ENCODE measurements at places on chromosomes 16 and 17.
A peak's percentile ranks its signal among the peaks of the same experiment; 100 is the strongest.

- DNase-seq, result no peak
Measured at GRCh38 chr16:15538507-15538906, 104.1 kb downstream of the BMERB1 start.

DNA sequence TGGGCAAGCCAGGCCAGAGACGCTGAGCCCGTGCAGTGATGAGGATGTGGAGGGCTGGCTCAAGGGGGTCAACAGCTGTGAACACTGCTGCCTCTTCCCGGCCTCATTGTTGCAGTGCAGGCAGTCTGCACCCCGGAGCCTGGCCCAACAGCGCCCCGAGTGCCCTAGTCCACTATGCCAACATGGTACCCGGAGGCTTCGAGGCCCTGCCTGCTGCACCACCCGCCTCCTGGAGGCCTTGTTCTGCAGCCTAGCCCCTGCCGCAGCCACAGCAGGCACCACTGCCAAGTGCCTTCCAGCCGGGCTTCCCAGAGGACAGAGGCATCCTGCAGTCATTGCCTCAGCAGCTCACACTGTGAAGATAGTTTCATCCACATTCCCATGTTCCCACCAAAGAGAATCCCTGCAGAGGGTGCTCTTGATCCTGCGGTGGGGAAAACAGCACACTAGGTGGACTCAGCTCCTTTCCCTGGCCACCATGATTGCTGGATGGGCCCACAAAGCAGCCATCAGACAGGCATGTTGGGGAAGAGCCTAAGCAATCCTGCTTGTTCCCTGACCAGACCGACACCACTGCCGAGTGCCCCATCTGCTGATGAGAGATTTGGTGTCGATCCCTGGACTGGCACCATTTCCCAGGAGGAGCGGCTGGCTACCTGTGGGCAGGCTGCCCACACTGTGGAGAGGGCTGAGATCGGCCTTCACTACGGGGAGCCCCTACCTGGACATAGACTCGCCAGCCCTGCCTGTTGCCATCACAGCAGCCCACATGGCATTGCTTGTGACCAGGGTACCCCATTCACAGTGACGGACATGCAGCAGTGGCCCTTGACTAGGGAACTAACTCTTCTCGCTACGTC is 44.9 kb downstream of the USP22 start:
- no peak for DNase-seq

DNA sequence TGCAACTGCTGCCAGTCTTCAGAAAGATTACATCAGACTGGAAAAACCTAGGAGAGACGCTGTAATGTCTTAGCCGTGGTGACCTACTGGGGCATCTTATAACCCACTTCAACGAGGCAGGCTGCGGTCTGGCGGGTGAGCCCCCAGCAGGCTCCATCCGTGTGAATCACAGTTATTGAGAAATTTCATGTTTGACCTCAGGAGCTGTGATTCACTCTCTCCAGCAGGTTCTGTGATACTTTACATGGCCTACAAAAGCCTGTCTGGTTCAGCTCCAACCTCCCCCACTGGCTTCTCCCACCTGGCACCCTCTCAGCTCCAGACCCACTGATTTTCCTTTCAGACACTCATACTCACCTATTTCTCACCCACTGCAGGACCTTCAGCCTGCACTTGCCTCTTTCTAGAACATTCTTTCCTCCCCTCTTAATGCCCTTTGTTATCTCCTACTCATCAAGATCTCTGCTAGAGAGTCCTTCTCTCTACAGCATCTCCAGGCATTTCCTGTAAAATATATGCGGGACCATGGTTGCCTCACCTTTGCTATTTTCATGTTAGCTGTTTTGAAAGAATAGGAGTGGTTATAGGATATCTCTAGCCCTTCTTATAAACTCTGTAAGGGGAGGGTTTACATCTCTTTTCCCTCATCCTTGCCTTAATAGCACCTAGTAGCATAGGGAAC is 227.9 kb downstream of the MAF start:
- peak; percentile 49 for DNase-seq

GRCh38 chr17:79252886-79253285 is 178.3 kb downstream of the ENGASE start:
- no peak for DNase-seq

DNA sequence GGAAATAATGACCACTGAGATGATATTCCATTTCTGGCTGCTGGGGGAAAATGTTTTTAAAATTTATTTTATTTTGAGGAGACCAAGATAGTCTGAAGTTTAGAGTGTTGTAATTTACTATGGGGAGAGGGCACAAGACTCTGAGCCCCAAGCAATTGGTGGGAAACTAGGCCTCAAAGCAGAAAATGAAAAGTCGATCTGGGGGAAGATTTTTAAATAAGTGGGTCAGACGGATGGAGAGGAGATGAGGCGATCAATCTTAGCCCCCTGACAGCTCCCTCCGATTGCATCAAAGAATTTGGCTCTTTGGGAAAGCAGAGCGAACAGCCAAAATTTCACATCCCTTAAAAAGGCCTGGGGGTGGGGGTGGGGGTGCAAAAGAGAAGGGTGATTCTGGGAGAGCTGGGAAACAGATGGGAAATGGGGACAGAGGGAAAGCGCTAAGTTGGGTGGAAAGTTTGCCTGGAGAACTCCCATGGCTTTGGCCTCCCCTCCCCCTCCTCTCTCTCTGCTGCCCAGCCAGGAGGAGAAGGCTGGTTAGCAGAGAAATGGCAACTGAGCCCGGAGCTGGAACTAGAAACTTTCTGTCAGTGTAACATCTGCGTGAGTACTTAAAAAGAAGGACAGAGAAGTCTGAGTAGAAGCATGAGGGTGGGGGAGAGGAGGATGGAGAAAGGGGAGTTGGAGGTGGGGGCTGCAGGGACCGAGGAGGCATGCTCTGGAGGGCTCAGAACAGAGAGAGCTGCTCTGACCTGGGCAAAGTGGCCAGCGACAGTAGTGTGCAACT is 1.4 kb upstream of the HOXB2 start:
- DNase-seq, result no peak

DNA sequence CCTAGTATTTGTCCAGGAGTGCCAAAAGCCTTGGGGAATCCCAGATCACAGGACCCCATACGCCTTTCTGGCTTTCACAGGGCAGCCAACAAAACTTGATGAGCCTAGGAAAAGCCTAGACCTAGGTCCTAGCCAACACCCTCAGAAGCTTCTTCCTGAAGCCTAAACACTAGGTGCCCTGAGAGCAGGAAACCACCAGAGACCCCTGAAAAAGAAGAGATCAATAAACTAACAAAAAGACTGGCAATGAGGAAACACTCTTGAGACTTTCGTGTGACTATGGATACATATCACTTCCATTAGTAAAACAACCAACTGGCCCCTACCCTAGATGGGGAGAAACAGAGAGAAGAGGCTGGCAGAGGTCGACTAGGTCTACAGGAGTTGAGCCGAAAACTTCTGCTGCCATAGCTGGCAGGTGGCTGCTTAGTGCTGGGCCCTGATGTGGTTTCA is 1.2 kb downstream of the ORMDL3 start:
- no peak for DNase-seq

- no peak for DNase-seq
Measured at GRCh38 chr17:63523253-63523855, at the start of gene KCNH6. Gene KCNH6 (plus strand): TSS chr17:63523358. CDS start chr17:63523414, 56 bp downstream.

- DNase-seq, result no peak
Measured at GRCh38 chr17:75917141-75917916, 12.6 kb upstream of the MRPL38 start.

GRCh38 chr17:2343421-2343820 is 6.1 kb downstream of the SGSM2 start:
- peak; percentile 50 for DNase-seq

- no peak for DNase-seq
Measured at GRCh38 chr16:27098366-27099049, 31.8 kb downstream of the C16orf82 start.

DNA sequence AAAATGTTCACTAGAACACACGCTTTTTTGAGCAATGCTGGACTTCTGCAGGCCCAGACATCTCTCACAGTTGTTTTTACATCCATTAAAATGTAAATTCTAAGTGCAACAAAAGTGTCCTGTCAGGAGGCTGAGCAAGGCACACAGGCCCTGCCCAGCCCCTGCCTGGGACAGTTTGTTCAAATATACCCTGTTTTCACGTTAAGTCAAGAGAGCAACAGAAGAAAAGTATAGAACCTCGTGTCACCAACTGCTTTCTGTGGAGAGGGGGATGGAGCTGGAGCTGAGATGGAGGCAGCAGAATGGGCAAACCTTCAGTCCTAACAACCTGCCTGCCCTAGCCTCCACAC is 4.3 kb upstream of the HOXB2 start:
- DNase-seq, result no peak

- DNase-seq, result peak; percentile 81
Measured at GRCh38 chr16:53518550-53519416, 15.8 kb upstream of the AKTIP start.

DNA sequence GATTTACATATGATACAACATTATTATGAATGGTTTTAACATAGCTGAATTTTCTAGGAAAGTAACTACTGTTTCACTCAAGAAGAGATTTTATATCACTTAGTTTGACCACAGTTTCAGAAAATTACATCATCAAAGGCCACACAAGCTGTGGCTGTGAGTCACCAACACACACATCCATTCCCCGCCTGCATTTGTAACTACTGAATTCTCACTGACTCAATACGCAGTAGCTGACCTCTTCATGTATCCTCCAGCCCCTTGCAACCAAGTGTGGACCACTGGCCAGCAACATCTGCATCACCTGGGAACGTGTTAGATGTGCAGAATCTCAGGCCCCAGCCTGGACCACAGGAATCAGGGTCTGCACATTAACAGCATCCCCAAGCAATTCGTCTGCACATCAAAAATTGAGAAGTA is 197.6 kb downstream of the XYLT1 start:
- DNase-seq, result peak; percentile 54

DNA sequence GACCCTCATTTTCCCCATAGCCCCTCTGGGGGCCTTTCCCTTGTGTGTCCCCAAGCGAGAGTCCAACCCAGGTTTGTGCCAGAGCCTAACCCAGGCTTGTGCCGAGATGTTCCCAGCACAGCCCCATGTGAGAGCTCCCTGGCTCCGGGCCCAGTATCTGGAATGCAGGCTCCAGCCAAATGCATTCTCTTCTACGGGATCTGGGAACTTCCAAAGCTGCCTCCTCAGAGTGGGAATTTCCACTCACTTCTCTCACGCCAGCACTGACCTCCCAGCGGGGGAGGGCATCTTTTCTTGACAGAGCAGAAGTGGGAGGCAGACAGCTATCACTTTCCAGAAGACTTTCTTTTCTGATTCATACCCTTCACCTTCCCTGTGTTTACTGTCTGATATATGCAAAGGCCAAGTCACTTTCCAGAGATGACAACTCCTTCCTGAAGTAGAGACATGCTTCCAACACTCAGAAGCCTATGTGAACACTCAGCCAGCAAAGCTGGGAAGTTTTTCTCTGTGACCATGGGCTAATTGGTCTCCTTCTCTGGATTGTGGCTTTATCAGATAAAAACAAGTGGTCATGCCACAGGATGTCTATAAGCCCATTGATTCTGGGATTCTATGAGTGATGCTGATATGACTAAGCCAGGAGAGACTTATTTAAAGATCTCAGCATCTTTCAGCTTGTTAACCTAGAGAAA is 2.5 kb upstream of the CCL2 start:
- DNase-seq, result no peak
